ENCODE measurements at places on chromosomes 4 and X. TPM values are rescaled to one million over a fixed set of nuclear protein-coding genes. Genes with fewer than 3 reads are reported as not detected.

Gene NKX1-1
- total RNA-seq = not detected

Gene SPANXN4
- total RNA-seq = not detected

Gene SLC9B1
- 15.7 TPM for total RNA-seq

Gene HTN1
- total RNA-seq = not detected

Gene F8A1
- total RNA-seq = 2.6 TPM

Gene SPP1
- total RNA-seq = 156 TPM

Gene FAM47E
- total RNA-seq = 0.52 TPM

Gene SSX1
- not detected for total RNA-seq

Gene ZNF711
- 15.7 TPM for total RNA-seq

Gene FOXR2
- not detected for total RNA-seq

Gene GLRA3
- not detected for total RNA-seq

Gene LRP2BP
- total RNA-seq = 4.7 TPM

Gene STARD8
- 8.9 TPM for total RNA-seq

Gene RAB41
- not detected for total RNA-seq

Gene MAGEA12
- not detected for total RNA-seq

Gene CCKAR
- not detected for total RNA-seq

Gene RBM47
- 2.6 TPM for total RNA-seq

Gene CSAG2
- not detected for total RNA-seq

Gene MAOB
- total RNA-seq = 1.0 TPM

Gene SPATA18
- 0.52 TPM for total RNA-seq

Gene GNRHR
- not detected for total RNA-seq

Gene INPP4B
- 52.7 TPM for total RNA-seq

Gene YY2
- 1.6 TPM for total RNA-seq

Gene NWD2
- total RNA-seq = not detected

Gene UVSSA
- total RNA-seq = 2.6 TPM

Gene PACRGL
- 17.2 TPM for total RNA-seq

Gene FAM241A
- 2.1 TPM for total RNA-seq

Gene FAM149A
- total RNA-seq = 6.8 TPM

Gene GAGE12E
- not detected for total RNA-seq

Gene USP27X
- 2.1 TPM for total RNA-seq

Gene EPGN
- 0.52 TPM for total RNA-seq

Gene PDGFC
- total RNA-seq = 35.0 TPM

Gene BGN
- total RNA-seq = 24.5 TPM
